ENCODE measurements at places on chromosomes 4 and X.

- DNase-seq = no peak
Measured at GRCh38 chrX:73681408-73681807, 118.4 kb downstream of the CHIC1 start.

DNA sequence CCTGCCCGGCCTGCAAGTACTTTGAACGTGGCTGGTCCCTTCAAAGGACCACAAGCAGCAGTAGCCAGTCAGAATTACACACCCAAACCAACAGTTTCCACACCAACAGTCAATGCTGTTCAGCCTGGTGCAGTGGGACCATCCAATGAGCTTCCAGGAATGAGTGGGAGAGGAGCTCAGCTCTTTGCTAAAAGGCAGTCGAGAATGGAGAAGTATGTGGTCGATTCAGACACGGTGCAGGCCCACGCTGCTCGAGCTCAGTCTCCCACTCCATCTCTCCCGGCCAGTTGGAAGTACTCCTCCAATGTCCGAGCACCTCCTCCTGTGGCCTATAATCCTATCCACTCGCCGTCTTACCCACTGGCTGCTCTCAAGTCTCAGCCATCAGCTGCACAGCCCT, 104.4 kb upstream of the MYOZ2 start:
- DNase-seq = no peak

DNA sequence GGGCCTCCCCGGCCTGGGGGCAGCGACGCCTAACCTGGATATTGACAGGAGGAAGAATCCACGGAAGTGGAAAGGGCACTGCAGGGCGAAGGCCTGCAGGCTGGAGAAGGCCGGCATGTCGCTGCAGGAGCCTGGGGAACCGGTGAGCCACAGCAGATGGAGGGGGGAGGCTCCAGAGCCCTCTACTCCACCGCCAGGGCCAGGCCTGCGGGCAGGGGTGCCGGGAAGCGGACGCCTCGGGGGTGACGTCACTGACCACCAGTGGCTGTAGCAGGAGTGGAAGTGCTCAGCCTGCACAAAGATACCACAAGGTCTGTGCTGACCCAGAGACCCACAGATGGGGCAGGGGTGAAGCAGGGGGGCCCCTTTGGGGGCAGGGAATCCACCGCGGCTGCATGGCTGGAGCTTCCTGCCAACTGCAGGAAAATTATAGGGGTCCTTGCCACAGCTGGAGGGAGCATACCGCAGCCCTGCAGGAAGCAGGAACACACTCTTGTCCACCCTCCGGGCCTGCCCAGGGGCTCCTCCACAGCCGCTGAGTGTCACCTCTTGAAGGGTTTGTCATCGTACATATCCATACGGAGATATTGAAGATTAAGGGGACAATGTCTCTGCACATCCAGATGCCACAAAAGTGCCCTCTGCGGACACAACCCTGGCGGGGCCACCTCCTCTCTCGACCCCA, 7.6 kb upstream of the HTRA3 start:
- no peak for DNase-seq

DNA sequence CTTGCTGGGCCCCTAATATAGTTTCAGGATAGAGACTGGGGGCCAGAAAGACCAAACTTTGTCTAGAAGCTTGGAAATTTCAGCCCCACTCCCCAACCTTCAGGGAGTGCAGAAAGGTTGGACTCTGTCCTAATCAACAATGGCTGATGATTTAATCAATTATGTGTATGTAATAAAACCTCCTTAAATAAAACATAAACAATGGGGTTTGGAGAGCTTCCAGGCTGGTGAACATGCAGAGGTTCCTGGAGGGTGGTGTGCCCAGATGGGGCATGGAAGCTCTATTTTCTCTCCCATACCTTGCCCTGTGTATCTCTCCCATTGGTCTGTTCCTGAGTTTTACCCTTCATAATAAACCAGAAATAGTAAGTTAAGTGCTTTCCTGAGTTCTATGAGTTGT, 174.2 kb downstream of the GC start:
- no peak for DNase-seq
